ENCODE measurements at places on chromosomes 4 and X. TPM values are rescaled to one million over a fixed set of nuclear protein-coding genes. Genes with fewer than 3 reads are reported as not detected.

TXK gene
- total RNA-seq, result not detected

DRD5 gene
- not detected for total RNA-seq

IQSEC2 gene
- 10.2 TPM for total RNA-seq

SLC34A2 gene
- not detected for total RNA-seq

CSN2 gene
- total RNA-seq, result not detected

GPAT3 gene
- 1.7 TPM for total RNA-seq

PRPS2 gene
- total RNA-seq, result 22.5 TPM

CENPVL3 gene
- not detected for total RNA-seq

NPY2R gene
- total RNA-seq, result not detected

CLDN22 gene
- not detected for total RNA-seq

FAM53A gene
- total RNA-seq, result 15.3 TPM

TMPRSS11D gene
- total RNA-seq, result not detected

ZNF81 gene
- 3.5 TPM for total RNA-seq

PHEX gene
- 0.65 TPM for total RNA-seq

ARMCX2 gene
- 150 TPM for total RNA-seq

NCAPG gene
- 15.6 TPM for total RNA-seq

PLXNA3 gene
- 25.9 TPM for total RNA-seq

FSTL5 gene
- not detected for total RNA-seq

SYTL5 gene
- total RNA-seq, result not detected

EGFL6 gene
- not detected for total RNA-seq

MAGEA2 gene
- not detected for total RNA-seq

ATG4A gene
- total RNA-seq, result 6.3 TPM

SMIM31 gene
- total RNA-seq, result not detected

DDX53 gene
- total RNA-seq, result not detected

GC gene
- not detected for total RNA-seq

UNC5C gene
- total RNA-seq, result not detected

HTR2C gene
- total RNA-seq, result not detected

POU3F4 gene
- not detected for total RNA-seq

PDZD11 gene
- total RNA-seq, result 59.3 TPM

DNAAF6 gene
- not detected for total RNA-seq

JADE3 gene
- total RNA-seq, result 4.6 TPM

QRFPR gene
- total RNA-seq, result not detected

RNF128 gene
- 0.54 TPM for total RNA-seq

CACNA1F gene
- not detected for total RNA-seq

NR3C2 gene
- not detected for total RNA-seq

ATP8A1 gene
- 0.11 TPM for total RNA-seq

MTMR8 gene
- total RNA-seq, result not detected

Data from GM23248 (cell line).